ENCODE measurements at places on chromosomes 16 and 17.

DNA sequence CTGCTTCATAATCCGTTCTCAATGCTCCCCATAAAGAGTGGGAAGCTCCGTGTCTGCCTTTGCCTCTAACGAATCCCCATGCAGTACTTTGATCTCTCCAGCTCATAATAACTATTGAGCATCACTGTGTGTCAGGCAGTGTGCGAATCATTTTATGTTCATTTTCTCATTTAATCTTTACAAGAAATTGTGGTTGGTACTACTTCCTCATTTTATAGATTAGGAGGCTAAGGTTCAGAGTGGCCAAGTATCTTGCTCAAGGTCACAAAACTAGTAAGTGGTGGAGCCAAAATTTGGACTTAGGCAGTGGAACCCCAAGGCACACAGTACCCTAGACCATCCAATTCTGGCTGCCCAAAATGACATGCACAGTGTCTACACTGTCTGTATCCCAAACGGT lies 44.8 kb downstream of the ABCC12 start:
- DNase-seq: no peak

- DNase-seq: no peak
Measured at GRCh38 chr16:27994686-27995085, 68.8 kb downstream of the GSG1L start.

- no peak for DNase-seq
Measured at GRCh38 chr16:72055911-72056310, 1.6 kb downstream of the HP start.

GRCh38 chr16:70289229-70290094 lies at the start of gene AARS1:
Gene AARS1 (minus strand): TSS chr16:70289506. CDS start chr16:70282763, 6,743 bp downstream.
- DNase-seq: peak; percentile 100

DNA sequence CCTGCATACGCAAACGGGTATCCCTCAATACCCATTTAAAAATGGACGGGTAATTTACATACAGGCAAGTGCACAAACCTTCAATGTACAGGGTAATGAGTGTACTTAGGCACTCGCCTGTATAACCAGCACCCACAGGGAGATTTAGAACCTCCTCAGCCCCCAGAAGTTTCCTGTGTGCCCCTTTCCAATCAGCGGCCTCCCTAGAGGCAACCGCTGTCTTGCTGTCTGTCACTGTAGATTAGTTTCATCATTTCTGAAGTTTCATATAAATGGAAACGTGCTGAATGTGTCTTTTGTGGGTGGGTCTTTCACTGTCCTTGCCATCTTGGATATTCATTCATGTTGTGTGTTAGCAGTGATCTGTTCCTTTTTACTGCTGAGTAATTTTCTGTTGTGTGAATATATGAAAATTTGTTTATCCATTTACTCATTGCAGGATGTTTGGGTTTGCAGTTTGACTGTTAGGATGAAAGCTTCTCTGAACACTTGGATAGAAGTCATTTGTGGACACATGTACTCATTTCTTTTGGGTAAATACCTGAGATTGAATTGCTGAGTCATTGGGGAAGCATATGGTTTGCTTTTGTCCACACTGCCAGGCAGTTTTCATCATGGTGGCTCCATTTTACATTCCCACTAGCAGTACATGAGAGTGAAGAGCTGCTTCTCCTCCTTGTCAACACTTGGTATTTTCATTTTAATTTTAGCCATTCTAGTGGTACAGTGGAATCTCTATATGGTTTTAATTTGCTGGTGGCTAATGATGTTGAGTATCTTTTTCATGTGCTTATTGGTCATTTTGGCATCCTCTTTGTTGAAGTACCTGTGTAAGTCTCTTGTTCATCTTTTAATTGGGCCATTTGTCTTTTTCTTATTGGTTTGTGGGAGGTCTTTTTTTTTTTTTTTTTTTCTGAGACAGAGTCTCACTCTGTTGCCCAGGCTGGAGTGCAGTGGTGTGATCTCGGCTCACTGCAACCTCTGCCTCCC lies 2.1 kb upstream of the ADCY7 start:
- no peak for DNase-seq

GRCh38 chr17:40320756-40321523 lies 12.0 kb downstream of the RARA start:
- no peak for DNase-seq

DNA sequence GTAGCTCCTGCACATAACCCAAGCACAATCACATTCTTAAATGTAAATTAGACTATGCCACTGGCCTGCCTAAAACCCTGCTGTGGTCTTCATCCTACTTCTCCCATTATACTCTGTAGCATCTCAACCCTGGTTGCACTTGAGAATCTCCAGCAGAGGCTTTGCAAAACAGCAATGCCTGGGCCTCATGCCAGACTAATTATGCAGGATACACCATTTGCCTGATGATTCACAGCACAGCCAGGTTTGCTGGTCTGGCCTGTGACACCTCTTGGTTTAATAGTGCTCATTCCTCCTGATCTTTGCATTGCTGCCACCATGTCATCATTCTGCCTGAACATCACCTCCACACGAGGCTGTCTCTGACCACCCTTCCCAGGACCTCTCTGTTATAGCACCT lies 491.9 kb upstream of the TOM1L1 start:
- no peak for DNase-seq

DNA sequence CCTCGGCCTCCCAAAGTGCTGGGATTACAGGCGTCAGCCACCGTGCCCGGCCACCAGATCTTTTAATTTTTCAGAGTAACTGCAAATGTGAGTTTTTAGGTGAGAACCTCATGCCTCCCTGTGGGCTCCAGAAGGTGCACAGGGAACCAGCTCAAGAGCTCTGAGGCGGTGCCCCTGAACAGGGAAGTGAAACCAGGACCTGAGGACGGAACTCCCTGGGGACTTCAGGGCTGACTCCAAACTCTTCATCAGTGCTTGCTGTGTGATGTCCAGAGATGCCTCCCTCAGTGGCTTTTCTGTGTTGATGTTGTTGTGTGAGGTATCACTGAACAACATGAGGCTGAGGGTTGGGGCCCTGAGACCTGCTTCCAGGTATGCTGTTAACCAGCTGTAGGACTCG lies 23.8 kb downstream of the SLC12A3 start:
- DNase-seq: no peak

GRCh38 chr16:82280867-82281266 lies 110.8 kb upstream of the MPHOSPH6 start:
- DNase-seq: no peak

GRCh38 chr16:50519001-50519400 lies 29.2 kb upstream of the NKD1 start:
- no peak for DNase-seq

Data from fibroblast of skin of left biceps (primary cell).